RPMI8226 (cell line): ENCODE measurements at places on chromosomes 2 and 18.
A peak's percentile ranks its signal among the peaks of the same experiment; 100 is the strongest.

DNA sequence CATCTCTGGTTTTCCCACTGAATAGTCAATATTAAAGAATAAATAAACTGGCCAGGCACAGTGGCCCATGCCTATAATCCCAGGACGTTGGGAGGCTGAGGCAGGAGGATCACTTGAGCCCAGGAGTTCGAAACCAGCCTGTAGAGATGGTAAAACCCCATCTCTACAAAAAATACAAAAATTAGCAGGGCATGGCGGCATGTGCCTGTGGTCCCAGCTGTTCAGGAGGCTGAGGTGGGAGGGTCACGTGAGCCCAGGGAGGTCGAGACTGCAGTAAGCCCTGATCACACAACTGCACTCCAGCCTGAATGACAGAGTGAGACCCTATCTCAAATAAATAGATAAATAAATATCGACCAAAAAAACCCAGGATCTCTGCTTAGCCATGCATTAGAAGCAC, 50.2 kb upstream of the BIN1 start:
- DNase-seq, result no peak

- DNase-seq, result no peak
These were observed 54.1 kb downstream of the FIGN start for GRCh38 chr2:163681745-163682144.

DNA sequence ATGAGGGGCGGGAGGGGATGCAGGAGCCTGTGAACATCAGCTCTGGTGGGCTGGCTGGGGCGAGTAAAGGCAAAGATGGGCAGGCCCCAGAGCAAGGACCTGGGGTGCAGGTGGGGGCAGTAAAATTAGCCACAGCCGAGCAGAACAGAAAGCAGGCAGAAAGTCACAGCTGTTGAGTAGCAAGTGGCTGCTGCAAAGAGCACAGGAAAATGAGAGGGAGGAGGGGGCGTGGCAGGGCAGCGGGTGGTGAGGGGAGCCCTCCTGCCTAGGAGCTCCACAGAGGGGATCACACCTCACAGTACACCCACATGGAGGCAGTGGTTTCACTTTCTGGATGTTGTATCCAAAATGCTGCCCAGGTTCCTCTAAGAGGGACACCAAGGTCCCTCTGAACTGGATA, 79.6 kb downstream of the LBH start:
- DNase-seq, result no peak

DNA sequence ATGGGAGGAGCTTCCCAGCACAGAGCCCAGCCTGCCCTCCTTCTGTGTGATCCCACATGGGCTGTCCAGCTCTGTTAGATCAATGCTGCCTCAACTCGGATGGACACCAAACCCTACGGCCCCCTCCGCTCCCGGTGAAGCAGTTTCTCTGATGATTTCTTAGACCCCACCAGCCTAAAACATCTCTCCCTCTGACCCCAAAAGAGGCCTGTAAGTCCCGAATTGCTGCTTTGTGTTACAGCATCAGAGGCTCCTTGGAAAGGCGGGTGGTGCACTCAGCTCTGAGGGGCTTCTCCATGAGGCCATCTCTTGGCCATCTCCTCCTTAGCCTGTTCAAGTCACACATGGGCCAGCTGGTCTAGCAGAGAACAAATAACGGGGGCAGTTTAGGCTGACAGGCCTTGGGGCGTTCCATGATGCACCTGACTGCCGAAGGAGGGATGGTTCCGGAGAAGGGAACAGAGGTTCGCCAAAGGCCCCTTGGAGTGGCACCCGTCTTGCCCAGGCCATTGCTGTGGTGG, 240.7 kb downstream of the SH3RF3 start:
- DNase-seq, result no peak

- DNase-seq, result no peak
These were observed 40.5 kb downstream of the ABCG8 start for GRCh38 chr2:43879261-43879660.

DNA sequence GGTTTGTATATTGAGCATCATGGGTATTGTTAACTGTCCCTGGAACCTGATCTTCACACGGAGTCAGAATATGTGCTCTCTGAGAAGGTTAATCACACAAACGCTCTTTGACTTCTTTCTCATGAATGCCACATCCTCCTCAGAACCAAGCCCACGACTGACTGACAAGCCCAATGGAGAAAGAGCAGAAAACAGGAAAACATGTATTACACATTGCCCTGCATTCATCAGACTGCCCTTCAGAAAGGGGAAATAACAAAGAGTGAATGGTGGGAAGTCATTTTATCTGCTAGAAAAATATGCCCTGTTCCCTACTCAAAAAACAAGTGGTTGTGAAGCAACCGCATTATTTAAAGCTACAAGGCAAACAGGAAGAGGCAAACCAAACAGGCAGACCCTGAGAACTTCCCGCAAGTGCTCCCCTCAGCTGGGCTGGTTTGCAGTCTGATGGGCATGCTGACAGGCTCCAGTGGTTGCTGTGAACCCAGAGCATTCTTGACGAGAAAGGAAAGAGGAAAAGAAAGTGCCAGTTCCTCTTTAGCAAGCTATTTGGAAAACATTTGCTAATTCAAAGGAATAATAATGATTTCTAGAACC, 172.9 kb upstream of the SETBP1 start:
- no peak for DNase-seq

GRCh38 chr2:160091381-160091780, 29.0 kb upstream of the PLA2R1 start:
- no peak for DNase-seq

DNA sequence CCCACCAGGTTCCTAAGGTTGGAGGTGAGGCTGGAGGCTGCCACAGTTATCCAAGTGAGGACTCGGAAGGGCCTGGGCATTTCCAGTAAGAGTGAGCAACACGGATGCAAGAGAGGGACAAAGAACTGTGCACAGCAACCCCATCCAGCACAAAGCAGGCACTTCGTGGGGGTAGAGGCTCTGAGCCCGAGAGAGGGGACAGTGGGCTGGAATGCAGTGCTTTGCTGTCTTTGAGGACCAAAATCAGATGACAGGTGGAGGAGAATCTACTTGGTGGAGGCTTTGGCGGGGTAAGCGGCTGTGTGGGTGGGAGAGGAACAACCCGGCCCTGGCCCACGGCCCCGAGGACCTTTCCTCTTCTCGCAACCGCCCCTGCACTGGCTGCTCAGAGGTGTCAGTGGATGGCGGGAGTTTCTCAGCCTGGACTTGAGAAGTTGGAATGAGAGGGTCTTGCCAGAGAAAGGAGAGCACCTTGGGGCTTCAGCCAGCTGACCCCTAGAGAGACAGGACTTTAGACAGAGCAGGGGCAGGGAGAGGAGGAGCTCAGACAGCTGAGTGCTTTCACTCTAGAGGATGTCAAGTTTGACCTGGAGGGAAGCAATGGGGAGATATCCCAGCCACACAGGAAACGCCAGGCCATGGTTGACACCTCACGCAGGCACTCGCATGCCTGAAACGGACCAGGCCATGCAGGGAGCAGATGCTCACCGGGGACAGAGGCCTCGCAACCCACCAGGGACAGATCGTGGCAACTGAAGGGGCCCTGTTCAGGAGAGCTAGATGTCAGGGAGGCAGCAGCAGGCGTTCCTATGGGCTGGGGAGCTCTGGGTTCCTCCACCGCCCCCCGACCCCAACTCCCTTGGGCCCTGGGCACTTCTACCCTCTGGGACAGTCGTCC, 11.6 kb downstream of the RAMP1 start:
- DNase-seq, result no peak

DNA sequence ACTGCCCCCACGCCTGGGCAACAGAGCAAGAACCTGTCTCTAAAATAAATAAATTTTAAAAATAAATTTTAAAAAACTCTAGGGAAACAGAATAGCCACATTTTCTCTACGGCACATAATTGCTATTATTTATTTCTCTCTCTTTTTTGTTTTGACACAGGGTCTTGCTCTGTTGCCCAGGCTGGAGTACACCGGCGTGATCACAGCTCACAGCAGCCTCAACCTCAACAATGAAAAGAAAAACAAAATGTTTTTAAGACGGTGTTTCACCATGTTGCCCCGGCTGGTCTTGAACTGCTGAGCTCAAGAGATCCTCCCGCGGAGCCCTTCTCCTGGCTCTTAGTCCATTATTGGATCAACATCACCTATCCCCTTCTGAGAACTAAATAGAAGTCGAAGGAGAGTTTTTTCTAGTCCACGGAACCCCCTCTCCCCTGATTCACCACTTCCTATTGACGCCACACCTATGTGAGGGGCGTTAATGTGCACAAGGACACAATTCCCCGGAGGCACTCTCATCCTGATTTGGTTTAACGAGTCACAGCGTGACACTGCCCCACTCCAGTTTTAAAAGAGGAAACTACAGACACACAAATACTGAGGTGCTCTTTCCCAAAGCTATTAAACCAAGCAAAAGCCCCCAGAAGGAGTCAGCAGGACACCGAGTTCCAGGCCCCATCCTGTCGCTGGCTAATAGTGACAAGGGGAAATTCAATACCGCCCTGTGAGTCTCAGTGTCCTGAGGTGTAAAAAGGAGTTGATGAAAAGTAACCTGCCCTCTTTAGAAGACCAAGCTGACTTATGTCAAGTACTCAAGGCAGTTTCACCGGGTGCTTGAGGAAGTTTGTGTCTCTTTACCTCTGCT, 1.1 kb downstream of the NPC1 start:
- DNase-seq, result peak; percentile 47

DNA sequence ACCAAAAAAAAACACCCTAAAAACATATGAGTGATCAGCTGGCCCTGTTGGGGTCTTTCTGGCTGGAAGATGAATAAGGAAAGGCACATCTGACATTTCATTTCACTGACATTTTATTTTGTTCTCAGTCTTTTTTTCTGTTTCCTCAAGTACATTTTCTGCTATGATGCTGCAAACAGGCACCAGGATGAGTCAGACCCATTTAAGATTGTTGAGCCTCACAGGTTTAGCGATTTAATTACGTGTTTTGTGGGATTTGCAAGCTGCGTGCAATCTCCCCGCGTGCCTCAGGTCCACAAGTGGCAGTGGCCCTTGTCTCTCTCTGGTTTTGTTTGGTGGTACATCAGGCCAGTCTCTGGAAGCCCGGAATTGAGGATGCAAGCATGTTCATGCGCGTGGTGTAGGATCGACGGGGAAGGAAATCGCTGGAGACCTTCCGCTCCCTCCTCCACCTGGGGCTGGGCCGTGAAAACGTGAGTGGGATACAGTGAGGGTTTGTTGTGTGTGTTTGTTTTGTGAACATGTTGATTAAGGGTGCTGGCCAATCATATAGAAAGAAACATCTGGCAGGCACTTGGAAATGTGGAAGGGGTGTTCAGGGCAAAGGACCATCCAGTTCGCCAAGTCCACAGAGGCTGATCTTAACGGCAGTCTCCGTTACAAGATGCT, 120.2 kb upstream of the ZNF516 start:
- no peak for DNase-seq

DNA sequence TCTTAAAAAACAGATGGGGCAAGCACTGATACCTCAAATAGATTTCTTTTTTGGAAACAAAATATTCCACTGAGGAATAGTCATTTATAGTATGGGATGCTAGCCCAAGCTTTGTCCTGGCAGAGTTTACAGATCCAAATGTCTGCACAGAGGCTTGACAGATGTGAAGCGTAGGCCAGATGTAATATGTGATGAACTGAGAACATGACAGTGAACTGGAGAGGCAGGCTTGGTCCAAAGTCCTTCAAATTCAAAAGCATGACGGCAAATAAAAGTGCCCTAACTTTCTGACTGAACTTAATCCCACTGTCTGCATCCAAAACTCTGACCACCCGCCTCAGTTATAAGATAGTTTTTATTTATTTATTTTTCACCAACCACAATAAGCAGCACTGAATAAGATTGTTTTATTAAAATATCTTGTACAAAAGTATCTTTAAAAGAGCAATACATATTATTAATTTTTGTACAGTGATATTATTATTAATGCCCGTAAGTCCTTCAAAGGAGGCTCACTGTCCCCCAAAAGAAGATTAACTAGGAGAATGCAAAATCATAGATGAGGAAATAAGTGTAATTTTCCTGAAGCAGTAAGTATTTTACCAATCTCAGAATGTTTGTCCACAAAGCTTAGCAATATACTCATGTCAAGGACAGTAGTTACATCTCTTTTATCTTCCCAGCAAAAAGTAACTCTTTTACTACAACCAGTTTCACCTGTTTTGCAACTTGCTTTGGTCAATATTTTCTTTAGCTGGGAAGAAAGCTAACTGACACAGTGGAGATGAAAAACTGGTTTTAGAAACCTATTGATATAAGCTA, 10.7 kb upstream of the SPOPL start:
- no peak for DNase-seq

DNA sequence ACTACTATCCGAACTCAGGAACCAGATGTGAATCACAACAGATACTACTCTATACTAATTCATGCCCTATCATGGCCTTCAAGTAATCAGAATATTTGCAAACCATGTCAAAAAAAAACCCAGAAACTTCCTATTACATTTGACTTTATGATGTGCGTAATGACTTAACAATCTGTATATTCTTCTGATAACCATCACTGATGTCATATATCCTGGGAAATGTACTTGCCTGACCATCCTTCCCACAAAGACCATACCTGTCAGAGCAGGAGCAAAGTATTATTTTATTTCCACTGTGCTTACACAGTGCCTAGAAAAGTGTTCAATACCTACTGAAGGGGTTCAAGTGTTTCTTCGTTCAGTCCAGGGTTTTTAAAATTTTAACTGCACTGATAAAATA, 27.5 kb downstream of the PPP4R1 start:
- no peak for DNase-seq

- DNase-seq, result no peak
These were observed 77.2 kb downstream of the NAT8 start for GRCh38 chr2:73564986-73565385.

DNA sequence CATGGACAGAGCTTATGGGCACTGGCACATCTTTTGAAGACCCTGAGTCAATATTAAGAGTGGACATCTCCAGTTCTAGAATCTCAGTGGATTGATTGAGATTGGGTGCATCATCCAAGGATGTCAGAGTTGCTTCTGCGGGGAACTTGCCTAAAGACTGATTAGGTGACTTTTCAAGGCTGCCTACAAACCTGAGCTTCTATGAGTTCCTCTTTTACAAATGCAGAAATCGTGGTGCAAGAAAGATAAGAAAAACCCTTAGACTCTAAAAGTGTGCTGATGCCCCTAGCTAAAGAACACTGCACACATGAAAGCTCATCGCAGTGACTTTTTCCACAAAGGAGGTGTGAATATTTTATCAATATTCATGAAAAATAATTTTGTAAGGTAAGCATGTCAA, 86.8 kb upstream of the NEDD4L start:
- DNase-seq, result no peak

DNA sequence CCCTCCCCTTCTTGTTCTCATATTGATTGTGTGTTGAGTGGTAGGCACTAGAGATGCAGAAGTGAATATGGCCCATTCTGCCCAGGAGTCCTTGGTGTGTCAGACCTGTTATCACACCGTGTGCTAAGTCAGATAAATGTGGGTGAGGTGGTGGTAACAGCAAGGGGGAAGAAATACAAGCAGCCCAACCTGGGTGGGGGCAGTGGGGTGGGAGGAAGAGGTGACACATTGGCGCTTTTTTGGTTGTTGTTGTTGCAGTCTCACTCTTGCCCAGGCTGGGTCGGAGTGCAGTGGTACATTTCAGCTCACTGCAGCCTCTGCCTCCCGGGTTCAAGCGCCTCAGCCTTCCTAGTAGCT, 12.8 kb downstream of the B3GNT2 start:
- DNase-seq, result no peak

GRCh38 chr18:47926101-47926850, 4.2 kb downstream of the SMAD2 start:
- DNase-seq, result no peak
